ENCODE measurements at places on chromosomes 7 and 10. TPM values are rescaled to one million over a fixed set of nuclear protein-coding genes. Genes with fewer than 3 reads are reported as not detected.

DNA sequence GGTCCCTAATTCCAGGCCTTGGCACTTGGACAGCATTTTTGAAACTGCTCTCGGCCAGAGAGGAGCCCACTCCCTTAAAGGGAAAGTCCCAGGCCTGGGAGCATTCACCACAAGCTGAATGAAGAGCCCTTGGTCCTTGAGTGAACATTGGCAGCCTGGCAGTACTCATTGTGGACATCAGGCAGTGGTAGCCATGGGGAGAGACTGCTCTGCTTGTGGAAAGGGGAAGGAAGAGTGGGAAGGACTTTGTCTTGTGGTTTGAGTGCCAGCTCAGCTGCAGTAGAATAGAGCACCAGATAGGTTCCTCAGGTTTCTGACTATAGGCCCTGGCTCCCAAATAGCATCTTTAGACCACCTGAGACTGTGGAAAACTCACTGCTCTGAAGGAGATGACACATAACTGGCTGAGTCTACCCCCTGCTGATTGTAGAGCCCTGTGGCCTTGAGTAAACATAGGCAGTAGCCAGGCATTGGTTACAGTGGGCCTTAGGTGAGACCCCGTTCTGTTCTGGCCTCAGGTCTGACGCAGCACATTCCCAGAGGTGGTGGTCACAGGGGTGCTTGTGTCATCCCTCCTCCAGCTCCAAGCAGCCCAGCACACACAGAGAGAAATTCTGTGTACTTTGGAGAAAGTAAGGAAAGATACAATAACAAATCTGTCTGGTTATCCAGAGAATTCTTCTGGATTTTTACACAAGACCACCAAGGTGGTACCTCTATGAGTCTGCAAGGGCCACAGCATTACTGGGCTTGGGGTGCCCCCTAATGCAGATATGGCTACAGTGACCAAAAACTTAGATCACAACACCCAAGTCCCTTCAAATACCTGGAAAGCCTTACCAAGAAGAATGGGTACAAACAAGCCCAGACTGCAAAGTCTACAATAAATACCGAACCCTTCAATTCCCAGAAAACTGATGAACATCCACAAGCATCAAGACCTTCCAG is 153.8 kb downstream of the GNAI1 start:
- DNase-seq: peak; percentile 69

DNA sequence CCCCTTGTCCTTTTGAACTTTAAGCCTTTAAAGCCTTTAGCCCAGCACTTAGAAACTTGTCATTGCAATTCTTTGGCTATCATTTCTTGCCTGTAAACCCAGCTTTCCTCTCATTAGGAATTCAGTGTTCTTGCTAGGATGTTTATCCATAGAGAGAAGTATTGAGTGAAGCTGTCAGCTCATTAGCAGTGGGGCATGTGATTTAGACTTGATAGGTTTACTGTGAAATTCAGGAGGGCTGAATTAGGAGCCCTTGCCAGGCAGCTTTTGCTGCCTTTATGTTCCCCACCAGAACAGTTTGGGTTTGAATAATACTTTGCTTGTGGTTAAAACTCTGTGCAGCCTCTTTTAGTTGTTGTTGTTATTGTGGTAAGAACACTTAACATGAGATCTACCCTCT is 39.5 kb downstream of the LHFPL3 start:
- no peak for DNase-seq

- DNase-seq: peak; percentile 36
Measured at GRCh38 chr10:201328-201771, 66.1 kb downstream of the ZMYND11 start.

Gene DGKI
- total RNA-seq: 8.0 TPM

Gene MLXIPL
- total RNA-seq: not detected

Gene BMPER
- 0.35 TPM for total RNA-seq

Gene LIPF
- not detected for total RNA-seq
